Epithelial cell of proximal tubule (primary cell): ENCODE measurements at places on chromosomes 16 and 17.

DNA sequence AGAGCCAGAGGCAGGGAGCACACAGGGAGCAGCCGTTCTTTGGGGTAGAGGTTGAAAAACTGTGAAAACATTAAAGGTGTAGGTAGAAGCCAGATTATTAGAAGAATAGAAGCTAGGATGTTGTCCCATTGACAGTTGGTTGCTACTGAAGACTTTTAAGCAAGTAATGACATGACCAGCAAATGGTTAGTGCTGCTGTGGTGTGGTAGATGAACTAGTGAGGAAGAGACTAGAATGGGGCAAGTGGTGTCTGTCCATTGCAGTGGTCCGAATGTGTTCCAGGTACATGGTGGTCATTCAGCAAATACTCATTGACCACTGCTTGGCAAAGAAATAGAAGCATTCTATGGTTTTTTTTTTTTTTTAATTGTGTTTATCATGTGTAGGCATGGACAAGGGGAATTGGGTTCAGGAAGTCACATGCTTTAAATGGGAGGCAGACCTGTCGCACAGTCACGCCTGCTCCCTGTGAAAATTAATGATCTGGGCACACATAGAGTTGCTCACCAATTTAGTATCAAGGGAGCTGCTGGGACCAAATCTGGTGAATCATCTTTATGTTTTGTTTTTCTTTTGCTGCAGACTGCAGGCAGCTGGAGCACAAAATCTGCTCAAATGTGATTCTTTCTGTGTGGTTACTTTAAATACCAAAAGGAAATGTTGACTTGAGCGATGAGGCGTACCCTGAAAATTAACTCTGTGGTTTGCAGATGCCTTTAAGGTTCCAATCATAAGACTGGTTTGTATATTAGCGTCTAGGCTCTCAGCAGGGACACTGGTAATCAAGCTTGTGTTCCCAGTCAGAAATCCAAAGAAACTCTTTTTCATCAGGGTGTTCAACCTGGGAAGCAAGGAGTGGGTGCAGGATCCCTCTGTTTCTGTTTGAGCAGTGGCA is 30.7 kb downstream of the YPEL2 start:
- DNase-seq, result peak; percentile 84

- DNase-seq, result no peak
Measured at GRCh38 chr16:57536306-57537193, at the start of gene CCDC102A. TSS of gene CCDC102A (minus strand) at chr16:57536571. CDS start at chr16:57529177, 7,394 bp downstream.

GRCh38 chr17:60110586-60110985 is 31.9 kb upstream of the HEATR6 start:
- no peak for DNase-seq

GRCh38 chr17:45341533-45342158 is 24.8 kb upstream of the MAP3K14 start:
- peak; percentile 53 for DNase-seq

- DNase-seq, result no peak
Measured at GRCh38 chr17:75842963-75843576, 1.1 kb downstream of the UNC13D start.

DNA sequence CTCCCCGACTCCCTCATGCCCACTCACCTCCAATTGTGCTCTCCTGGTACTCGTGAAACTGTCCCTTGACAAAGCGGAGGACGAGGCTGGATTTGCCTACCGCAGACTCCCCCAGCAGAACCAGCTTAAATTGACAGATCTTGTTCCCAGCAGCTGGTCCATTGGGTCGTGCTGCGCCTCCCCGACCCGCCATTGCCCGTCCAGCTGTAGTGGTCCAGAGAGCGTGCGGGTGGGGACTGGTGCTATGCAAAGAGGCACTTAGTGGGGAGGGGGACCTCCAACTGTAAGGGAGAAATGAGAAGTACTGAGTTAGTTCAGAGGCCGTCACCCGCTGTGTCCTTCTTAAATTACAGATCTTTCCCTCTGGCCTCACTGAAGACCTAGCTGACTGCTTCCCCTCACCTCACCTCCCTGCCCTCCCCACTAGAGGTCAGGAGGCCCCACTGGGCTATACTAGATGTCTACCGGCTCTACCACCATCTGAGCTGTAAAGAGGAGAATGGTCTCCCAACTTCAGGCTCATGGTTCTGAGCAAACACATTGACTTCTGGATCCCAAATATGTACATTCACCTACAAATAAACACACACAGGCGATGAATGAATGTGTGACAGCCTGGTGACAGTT is 7.8 kb downstream of the HSPB9 start:
- no peak for DNase-seq
